WTC11 (cell line): ENCODE measurements at places on chromosomes 12 and 14. TPM values are rescaled to one million over a fixed set of nuclear protein-coding genes. Genes with fewer than 3 reads are reported as not detected.
A peak's percentile ranks its signal among the peaks of the same experiment; 100 is the strongest.

GRCh38 chr14:35420036-35420811, 15.7 kb upstream of the NFKBIA start:
- no peak for DNase-seq
- no peak overlapping the region for H3K4me3 ChIP-seq
- no peaks in the 10 kb centered on the region for H3K36me3 ChIP-seq
- H3K27ac ChIP-seq, result no peak overlapping the region
- no peaks in the 10 kb centered on the region for H3K27me3 ChIP-seq

GRCh38 chr12:1888923-1889322, 29.5 kb downstream of the CACNA2D4 start:
- no peak overlapping the region for H3K27ac ChIP-seq
- no peak for DNase-seq
- H3K27me3 ChIP-seq, result no peaks in the 10 kb centered on the region; the same call in 1 of the 2 replicates
- H3K36me3 ChIP-seq, result no peaks in the 10 kb centered on the region
- H3K4me3 ChIP-seq, result no peak overlapping the region

GRCh38 chr12:123987022-123987421, 14.0 kb downstream of the ZNF664 start:
- DNase-seq, result no peak
- peaks cover 16% of the 10 kb centered on the region; the same call in 1 of the 2 replicates for H3K36me3 ChIP-seq
- no peaks in the 10 kb centered on the region for H3K27me3 ChIP-seq
- no peak overlapping the region for H3K4me3 ChIP-seq
- 0 out of 2 replicates have a peak, but pooled peaks cover 3% of the 10 kb centered on the region for H3K4me1 ChIP-seq

GRCh38 chr12:85076688-85077430, 40.7 kb downstream of the LRRIQ1 start:
- H3K27ac ChIP-seq, result no peak overlapping the region
- no peaks in the 10 kb centered on the region for H3K36me3 ChIP-seq
- no peak overlapping the region for H3K4me3 ChIP-seq
- H3K4me1 ChIP-seq, result peaks cover 4% of the 10 kb centered on the region; the same call in 1 of the 2 replicates
- no peaks in the 10 kb centered on the region for H3K27me3 ChIP-seq

- no peaks in the 10 kb centered on the region for H3K4me1 ChIP-seq
- DNase-seq, result no peak
- no peak overlapping the region for H3K4me3 ChIP-seq
- peaks cover 3% of the 10 kb centered on the region; the same call in 1 of the 2 replicates for H3K27me3 ChIP-seq
- no peak overlapping the region for H3K27ac ChIP-seq
These were observed 1088.5 kb upstream of the TMEM132C start for GRCh38 chr12:127178463-127178862.

DNA sequence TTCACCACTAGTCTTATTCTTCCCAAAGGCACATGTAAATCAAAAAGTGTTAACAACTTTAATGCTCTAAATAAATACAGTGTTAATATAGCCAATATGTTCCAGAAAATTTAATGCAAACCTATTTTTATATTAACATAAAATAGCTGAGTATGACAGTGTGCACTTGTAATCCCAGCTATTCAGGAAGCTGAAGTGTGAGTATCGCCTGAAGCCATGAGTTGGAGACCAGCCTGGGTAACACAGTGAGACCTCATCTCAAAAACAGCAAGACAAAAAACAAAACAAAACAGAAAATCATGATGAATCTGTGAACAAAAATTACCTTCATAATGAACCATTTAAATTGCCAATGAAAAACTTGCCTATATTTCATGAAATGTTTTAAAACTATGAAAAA, 798.9 kb downstream of the SLC6A15 start:
- H3K27ac ChIP-seq, result no peak overlapping the region
- no peak overlapping the region for H3K4me3 ChIP-seq
- peaks cover 18% of the 10 kb centered on the region for H3K36me3 ChIP-seq
- H3K27me3 ChIP-seq, result no peaks in the 10 kb centered on the region

GRCh38 chr14:84535484-84535883, 994.5 kb upstream of the FLRT2 start:
- no peaks in the 10 kb centered on the region for H3K36me3 ChIP-seq
- peaks cover 24% of the 10 kb centered on the region for H3K4me1 ChIP-seq
- no peak overlapping the region for H3K27ac ChIP-seq
- DNase-seq, result no peak
- no peaks in the 10 kb centered on the region for H3K27me3 ChIP-seq

YBX3 gene
- total RNA-seq, result 396 to 411 TPM (median 409 TPM) in 3 replicates

GRCh38 chr14:34920339-34920738, 45.2 kb upstream of the BAZ1A start:
- no peaks in the 10 kb centered on the region for H3K4me1 ChIP-seq
- no peak overlapping the region for H3K27ac ChIP-seq
- no peak for DNase-seq
- H3K36me3 ChIP-seq, result peaks cover 5% of the 10 kb centered on the region; the same call in 1 of the 2 replicates

GRCh38 chr14:38971258-38971921, 131.6 kb downstream of the SEC23A start:
- no peak overlapping the region for H3K27ac ChIP-seq
- no peak overlapping the region for H3K4me3 ChIP-seq
- H3K36me3 ChIP-seq, result no peaks in the 10 kb centered on the region
- H3K4me1 ChIP-seq, result no peaks in the 10 kb centered on the region
- DNase-seq, result no peak

GRCh38 chr14:77620222-77620870, 3.9 kb upstream of the SPTLC2 start:
- no peak overlapping the region for H3K27ac ChIP-seq
- H3K4me3 ChIP-seq, result no peak overlapping the region
- H3K27me3 ChIP-seq, result peaks cover 6% of the 10 kb centered on the region
- DNase-seq, result no peak
- H3K36me3 ChIP-seq, result no peaks in the 10 kb centered on the region

MYO1H gene
- total RNA-seq, result 0.44 to 0.60 TPM (median 0.50 TPM) in 3 replicates

BIN2 gene
- 0.14 to 0.44 TPM (median 0.20 TPM) in 3 replicates for total RNA-seq

DNA sequence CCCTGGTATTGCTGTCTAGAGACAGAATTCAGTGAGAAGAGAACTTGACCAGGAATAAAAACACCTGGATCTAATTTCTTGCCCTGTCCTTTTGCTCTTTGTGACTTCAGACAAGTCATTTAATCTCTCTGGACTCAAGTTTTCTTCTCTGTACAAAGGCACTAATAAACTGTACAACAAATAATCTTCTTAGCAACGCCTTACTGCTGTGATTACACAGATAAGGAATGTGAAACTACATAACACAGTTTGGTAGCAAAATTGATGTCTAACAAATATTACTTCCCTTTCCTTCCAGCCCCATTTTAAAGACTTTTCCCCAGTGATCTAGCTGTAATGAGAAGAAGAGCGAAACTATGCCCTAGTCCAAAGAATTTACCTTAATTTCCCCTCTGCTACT, 69.3 kb downstream of the BCAT1 start:
- DNase-seq, result no peak
- H3K27me3 ChIP-seq, result no peaks in the 10 kb centered on the region

DNA sequence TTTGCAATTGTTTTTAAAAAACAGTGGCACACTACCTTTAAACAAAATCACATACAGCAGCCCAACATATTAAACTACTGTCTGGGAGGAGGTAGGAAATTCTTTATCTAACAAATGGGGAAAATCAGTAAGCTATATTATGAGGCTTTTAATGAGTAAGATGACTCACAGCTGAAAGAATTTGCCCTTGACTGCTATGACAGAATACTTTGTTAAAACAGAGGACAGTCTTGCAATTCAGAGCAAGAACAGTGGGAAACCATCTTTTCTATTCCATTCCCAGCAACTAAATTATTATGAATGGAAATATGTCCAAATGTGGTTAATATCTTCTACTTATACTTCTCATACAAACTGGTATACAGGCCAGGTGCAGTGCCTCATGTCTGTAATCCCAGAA, 49.2 kb upstream of the SGPP1 start:
- DNase-seq, result no peak
- H3K27me3 ChIP-seq, result no peaks in the 10 kb centered on the region
- H3K4me1 ChIP-seq, result no peaks in the 10 kb centered on the region
- no peaks in the 10 kb centered on the region for H3K36me3 ChIP-seq
- no peak overlapping the region for H3K27ac ChIP-seq
- H3K4me3 ChIP-seq, result no peak overlapping the region

DNA sequence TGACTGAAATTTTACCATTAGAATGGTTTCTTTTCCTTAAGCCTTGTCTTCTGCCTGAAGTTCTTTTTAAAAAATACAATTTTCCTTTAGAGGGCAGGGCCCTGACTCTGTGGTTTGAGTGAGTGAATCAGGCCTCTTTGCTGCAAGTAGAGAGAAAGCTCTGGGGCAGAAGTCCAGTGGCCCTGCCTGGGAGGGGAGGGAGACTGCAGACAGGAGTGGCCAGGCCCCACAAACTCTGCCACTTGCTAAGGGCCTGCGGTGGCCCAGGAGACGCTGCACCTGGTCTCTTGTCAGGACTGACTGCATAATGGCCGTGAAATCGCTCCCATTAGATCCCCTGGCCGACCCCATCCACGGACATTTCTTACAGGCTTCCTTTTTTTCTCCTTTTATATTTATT, 25.5 kb downstream of the TSPAN11 start:
- no peaks in the 10 kb centered on the region; the same call in 1 of the 2 replicates for H3K27me3 ChIP-seq
- no peak overlapping the region for H3K4me3 ChIP-seq
- H3K36me3 ChIP-seq, result peaks cover 11% of the 10 kb centered on the region
- no peak overlapping the region for H3K27ac ChIP-seq

GRCh38 chr12:131511803-131512561, 198.9 kb upstream of the SFSWAP start:
- DNase-seq, result no peak
- no peak overlapping the region for H3K27ac ChIP-seq
- peaks cover 19% of the 10 kb centered on the region for H3K4me1 ChIP-seq
- H3K4me3 ChIP-seq, result no peak overlapping the region
- H3K36me3 ChIP-seq, result no peaks in the 10 kb centered on the region

NCKAP5L gene
- total RNA-seq, result 22.1 to 27.8 TPM (median 22.4 TPM) in 3 replicates

DCP1B gene
- 19.4 to 25.1 TPM (median 23.3 TPM) in 3 replicates for total RNA-seq

DNA sequence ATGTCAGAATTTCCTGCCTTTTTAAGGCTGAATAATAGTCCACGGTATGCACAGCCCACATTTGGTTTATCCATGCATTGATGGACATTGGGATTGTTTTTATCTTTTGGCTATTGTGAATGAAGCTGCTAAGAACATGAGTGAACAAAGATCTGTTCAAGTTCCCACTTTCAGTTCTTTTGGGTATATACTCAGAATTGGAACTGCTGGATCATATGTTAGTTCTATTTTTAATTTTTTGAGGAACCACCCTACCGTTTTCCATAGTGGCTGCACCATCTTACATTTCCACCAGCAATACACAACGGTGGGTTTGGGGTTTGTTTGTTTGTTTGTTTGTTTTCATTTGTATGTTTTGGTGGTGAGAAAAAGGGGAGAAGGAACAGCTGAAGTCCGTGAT, 6.4 kb downstream of the GPR68 start:
- no peaks in the 10 kb centered on the region for H3K4me1 ChIP-seq
- H3K27me3 ChIP-seq, result peaks cover 4% of the 10 kb centered on the region; the same call in 1 of the 2 replicates
- H3K27ac ChIP-seq, result no peak overlapping the region
- peaks cover 3% of the 10 kb centered on the region; the same call in 1 of the 2 replicates for H3K36me3 ChIP-seq
- H3K4me3 ChIP-seq, result no peak overlapping the region
- DNase-seq, result no peak

- H3K4me3 ChIP-seq, result no peak overlapping the region
- no peak overlapping the region for H3K27ac ChIP-seq
- H3K27me3 ChIP-seq, result no peaks in the 10 kb centered on the region
- peak; percentile 35 for DNase-seq
- H3K36me3 ChIP-seq, result peaks cover 25% of the 10 kb centered on the region
These were observed 66.3 kb downstream of the CLIP1 start for GRCh38 chr12:122356192-122356635.

GRCh38 chr14:70744641-70745040, 64.7 kb downstream of the MAP3K9 start:
- no peaks in the 10 kb centered on the region for H3K4me1 ChIP-seq
- H3K27ac ChIP-seq, result peak overlapping the region; percentile 33; the same call in 1 of the 2 replicates
- H3K36me3 ChIP-seq, result peaks cover 68% of the 10 kb centered on the region
- DNase-seq, result no peak
- no peak overlapping the region for H3K4me3 ChIP-seq

GRCh38 chr12:5865397-5865796, 79.7 kb downstream of the ANO2 start:
- no peak overlapping the region for H3K4me3 ChIP-seq
- no peaks in the 10 kb centered on the region; the same call in 1 of the 2 replicates for H3K27me3 ChIP-seq
- no peaks in the 10 kb centered on the region for H3K36me3 ChIP-seq

GZMH gene
- total RNA-seq, result not detected in 3 replicates

LRRC43 gene
- 0.21 to 0.64 TPM (median 0.22 TPM) in 3 replicates for total RNA-seq

TEX52 gene
- total RNA-seq, result not detected in 3 replicates

- no peaks in the 10 kb centered on the region for H3K4me1 ChIP-seq
- DNase-seq, result peak; percentile 16
- H3K36me3 ChIP-seq, result peaks cover 3% of the 10 kb centered on the region; the same call in 1 of the 2 replicates
- no peak overlapping the region for H3K27ac ChIP-seq
- H3K27me3 ChIP-seq, result peaks cover 35% of the 10 kb centered on the region
These were observed 105.4 kb downstream of the TTC8 start for GRCh38 chr14:88929656-88930436.

- no peak for DNase-seq
- H3K4me1 ChIP-seq, result peaks cover 32% of the 10 kb centered on the region
- no peak overlapping the region for H3K27ac ChIP-seq
- peaks cover 89% of the 10 kb centered on the region for H3K27me3 ChIP-seq
These were observed 352 bp downstream of the PLXNC1 start for GRCh38 chr12:94148739-94149118.

- no peaks in the 10 kb centered on the region for H3K4me1 ChIP-seq
- no peak overlapping the region for H3K27ac ChIP-seq
- no peak overlapping the region for H3K4me3 ChIP-seq
- no peaks in the 10 kb centered on the region for H3K36me3 ChIP-seq
- DNase-seq, result no peak
These were observed 46.6 kb upstream of the NR1H4 start for GRCh38 chr12:100427078-100427477.

KRT74 gene
- total RNA-seq, result not detected in 3 replicates

- no peaks in the 10 kb centered on the region for H3K36me3 ChIP-seq
- H3K4me3 ChIP-seq, result no peak overlapping the region
- no peak overlapping the region for H3K27ac ChIP-seq
- H3K4me1 ChIP-seq, result peaks cover 42% of the 10 kb centered on the region
- H3K27me3 ChIP-seq, result no peaks in the 10 kb centered on the region; the same call in 1 of the 2 replicates
- peak; percentile 7 for DNase-seq
These were observed 156.2 kb downstream of the KIF26A start for GRCh38 chr14:104294628-104294982.

IFNG gene
- 0.21 to 0.42 TPM (median 0.34 TPM) in 3 replicates for total RNA-seq
